ENCODE measurements at places on chromosomes 2 and 18.

GRCh38 chr18:42931491-42931890 is 184.0 kb downstream of the RIT2 start:
- no peak for DNase-seq

- no peak for DNase-seq
These were observed 2.0 kb upstream of the THUMPD2 start for GRCh38 chr2:39780825-39781600.

GRCh38 chr2:191246820-191247380 is 1.7 kb downstream of the MYO1B start:
- DNase-seq = no peak

DNA sequence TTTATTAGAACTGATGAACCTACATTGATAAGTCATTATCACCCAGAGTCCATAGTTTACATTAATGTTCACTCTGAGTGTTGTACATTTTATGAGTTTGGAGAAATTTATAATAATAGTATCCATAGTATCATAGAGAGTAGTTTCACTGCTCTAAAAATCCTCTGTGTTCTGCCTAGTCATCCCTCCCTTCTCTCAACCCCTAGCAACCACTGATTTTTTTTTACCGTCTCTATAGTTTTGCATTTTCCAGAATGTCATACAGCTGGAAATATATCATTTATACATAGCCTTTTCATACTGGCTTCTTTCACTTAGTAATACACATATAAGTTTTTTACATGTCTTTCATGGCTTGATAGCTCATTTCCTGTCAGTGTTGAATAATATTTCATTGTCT is 231.1 kb downstream of the RAD51AP2 start:
- DNase-seq = no peak

- no peak for DNase-seq
These were observed 670.7 kb upstream of the ZNF804A start for GRCh38 chr2:183927406-183928325.

DNA sequence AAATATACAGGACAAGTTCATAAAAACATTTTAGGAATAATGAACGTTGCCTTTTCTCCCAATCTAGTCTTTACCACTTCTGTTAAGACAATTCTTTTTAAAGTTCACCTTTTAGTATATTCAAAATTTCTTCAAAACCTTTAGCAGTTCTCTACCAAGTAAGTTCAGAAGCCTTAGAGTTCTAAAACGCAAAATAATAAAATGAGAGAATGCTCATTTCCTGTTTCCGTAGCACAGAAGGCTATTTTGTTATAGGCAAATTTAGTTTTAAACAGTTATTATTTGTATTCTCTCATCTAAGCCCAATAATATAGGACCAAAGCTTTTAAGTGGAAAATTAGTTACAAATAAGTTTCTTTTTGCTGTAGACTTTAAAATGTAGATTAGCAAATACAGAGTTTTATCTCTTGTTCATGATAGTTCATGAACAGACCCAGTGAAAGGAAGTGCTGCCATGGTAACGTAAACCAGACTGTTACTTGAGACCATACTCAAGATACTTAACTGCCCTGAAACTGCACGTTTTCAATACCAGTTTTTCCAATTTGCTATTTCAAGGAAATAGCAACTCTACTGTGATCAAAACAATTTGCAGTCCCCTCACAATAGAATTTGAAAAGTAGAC is 173.1 kb upstream of the STON1 start:
- DNase-seq = no peak

- no peak for DNase-seq
These were observed 87.6 kb downstream of the ACKR3 start for GRCh38 chr2:236657215-236657614.

GRCh38 chr2:10022445-10022844 is 20.9 kb upstream of the KLF11 start:
- DNase-seq = no peak

- DNase-seq = peak; percentile 77
These were observed 15.9 kb upstream of the ATP6V1B1 start for GRCh38 chr2:70919672-70920366.

DNA sequence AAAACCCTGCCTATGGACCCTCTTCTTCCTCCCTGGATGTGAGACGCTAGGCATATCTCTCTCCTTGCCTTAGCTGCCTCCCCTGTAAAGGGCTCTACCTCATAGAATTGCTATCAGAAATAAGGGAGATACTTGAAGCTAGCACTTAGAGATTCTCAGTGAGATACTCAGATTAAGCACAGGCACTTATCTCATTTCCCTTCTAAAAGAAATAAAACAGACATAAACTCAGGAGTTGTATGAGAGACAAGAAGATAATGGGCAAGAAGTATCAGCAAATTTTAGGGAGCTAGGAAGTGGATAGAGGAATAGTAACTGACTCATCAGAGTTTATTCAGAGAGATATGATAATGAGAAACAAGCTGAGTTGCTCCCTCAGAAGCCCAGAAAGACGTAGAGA is 131.0 kb downstream of the SP3 start:
- DNase-seq = no peak

- DNase-seq = no peak
These were observed 572.3 kb downstream of the IRS1 start for GRCh38 chr2:226227341-226227740.

DNA sequence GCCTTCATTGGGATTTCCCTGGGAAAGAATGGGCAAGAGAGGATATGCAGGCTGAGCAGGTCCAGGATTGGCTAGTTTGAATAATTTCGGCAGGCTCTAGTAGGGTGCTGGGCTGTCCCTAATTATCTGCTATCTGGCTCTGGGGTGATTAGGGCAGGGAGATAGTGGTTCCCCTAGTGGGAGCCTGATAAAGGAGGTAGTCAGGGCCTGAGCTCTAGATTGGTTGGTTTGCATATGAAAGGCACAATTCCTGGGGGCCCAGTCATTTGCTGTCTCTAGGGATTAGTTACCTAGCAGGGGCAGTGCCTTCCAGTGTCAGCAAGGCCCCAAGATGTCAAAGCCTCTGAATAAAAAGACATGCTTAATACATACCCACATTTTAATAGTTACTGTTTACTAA is 690.1 kb upstream of the KLHL29 start:
- DNase-seq = no peak

DNA sequence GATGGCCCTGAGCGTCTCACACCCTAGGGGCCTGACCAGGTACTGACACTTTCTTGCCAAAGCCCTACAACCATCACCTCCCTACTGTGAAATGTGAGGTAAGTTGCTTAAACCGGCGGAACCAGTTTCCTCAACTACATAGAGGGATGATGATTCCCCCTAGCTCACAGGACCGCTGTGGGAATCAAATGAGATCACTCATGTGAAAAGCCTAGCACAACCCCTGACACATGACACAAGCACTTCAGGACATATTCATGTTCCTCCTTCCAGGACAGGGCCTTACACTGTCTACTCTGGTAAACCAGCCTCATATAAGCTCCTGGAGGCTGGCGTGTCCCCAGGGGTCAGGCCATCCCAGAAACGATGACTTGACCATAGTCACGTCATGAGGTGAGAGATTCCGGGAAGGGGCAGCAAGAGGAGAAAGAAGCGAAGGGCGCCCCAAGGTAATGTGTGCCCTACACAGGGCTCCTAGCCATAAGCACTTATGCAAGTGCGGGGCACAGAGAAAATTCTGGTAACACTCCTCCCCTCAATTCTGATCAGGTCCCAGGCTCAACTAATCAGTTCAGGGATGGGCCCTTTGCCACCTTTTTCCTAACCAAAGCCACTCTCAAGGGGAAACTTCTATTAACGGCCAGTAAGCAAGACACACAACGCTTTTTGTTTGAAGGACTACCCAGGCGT is 49.5 kb downstream of the C2orf42 start:
- no peak for DNase-seq

- DNase-seq = no peak
These were observed 166.5 kb downstream of the SEPTIN10 start for GRCh38 chr2:109447251-109447661.

GRCh38 chr2:155080373-155080772 is 381.9 kb downstream of the KCNJ3 start:
- no peak for DNase-seq

GRCh38 chr2:28321426-28321825 is 71.2 kb upstream of the FOSL2 start:
- DNase-seq = no peak

GRCh38 chr2:204947405-204947804 is 402.1 kb downstream of the PARD3B start:
- no peak for DNase-seq

DNA sequence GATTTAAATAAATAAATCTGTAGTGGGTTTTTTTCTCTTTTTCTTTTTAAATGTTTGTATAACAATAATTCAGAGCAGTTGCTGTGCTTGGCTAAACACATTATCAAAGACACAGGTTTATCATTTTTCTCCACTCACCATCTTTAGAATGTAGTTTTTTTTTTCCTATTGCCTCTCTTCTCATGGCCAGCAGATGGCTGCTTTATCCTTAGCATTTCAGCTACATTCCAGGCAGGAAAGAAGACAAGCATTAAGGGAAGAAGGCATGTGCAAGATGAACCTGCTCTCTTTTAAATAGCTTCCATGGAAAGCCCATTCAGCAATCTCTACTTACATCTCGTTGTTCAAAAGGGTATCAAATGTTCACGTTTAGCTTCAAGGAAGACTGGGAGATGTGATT is 42.6 kb downstream of the ARHGAP15 start:
- no peak for DNase-seq

DNA sequence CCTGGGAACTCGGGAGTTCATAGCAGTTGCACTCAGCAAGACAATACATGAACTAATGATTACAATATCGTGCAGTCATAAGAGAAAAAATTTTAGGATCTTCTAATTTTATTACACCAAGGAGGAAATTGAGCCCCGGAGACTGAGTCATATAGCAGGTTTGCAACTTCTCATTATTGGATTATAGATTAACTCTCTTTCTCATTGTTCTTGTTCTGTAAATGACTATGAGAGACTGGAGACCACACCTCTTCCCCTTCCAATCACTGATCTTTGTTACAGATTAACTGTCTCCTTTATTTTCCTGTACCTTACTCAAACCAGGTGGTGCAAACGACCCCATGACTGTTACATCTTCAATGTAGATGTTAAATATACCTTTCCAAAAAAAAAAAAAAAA is 435.8 kb upstream of the DDX18 start:
- DNase-seq = no peak

GRCh38 chr2:190420801-190421200 is 12.6 kb downstream of the MFSD6 start:
- DNase-seq = no peak

DNA sequence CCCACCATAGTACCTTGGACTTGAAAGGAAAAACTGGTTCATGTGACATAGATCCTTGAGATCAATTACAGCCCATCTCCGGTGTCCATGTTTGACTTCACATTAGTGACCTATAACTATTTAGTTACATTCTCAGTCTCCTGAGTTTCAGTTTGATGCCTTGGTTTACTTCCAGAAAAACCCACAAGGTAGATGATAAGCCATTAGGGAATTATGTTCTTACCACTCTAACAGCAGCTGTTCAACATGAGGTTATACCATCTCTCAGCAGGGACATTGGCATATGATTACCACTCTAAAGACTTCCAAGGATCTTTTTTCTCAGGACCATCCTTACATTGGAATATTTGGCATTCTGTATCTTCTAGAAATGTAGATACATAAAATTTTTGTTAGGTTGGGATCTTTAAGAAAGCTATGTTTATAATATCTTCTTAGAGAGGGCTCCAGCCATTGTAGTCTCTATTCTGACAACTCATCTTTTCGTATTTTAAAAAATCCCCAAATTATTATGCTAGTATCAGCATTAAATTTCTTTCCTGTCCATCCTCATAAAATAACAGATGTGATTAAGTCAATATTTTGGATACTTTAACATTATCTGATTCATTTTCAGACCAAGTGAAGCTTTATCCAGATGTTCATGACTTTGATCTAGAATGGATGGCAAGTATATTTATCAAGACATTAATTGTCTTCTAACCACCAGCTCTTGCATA is 258.9 kb downstream of the RDH14 start:
- no peak for DNase-seq

DNA sequence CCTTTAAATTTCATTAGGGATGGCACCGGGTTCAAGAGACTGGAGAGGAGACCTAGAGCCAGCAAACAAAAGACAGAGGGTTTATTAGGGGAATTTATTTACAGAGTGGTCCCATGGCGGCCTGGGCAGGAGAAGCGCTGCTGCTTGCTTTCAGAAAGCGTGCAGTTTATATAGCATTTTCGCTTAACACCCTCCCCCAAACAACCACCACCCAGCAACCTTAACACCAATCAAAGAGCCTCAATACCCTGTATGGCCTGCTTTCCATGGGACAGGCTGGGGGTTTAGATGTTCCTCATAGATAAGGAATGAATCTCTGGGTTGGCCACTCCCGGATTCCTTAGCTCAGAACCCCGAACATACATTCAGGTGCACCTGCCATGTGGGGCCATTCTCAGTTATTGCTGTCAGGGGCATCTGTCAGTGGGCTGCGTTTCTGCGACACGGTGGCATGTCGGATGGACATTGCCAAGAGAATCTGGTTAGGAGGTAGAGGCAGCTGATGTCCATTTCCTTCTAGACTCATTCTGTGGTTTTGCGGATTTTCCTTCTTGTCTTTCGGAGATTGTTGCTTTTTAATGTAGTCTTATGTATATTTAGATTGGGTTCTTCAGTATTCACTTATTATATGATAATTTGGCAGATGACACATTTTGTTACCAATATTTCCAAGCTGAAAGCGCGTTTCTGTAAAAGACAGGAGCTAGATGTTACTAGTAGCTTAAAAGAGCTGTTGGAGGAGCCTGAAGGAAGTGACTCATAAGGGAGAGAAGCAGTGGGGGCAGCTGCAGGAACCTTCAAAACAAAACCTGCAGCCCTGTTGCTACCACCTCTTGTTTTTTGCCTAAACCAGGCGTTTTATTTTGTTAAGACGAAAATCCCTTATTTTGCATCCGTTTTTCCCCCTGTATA is 7.2 kb downstream of the AGAP1 start:
- DNase-seq = no peak
